ENCODE measurements at places on chromosomes 4 and X.

DNA sequence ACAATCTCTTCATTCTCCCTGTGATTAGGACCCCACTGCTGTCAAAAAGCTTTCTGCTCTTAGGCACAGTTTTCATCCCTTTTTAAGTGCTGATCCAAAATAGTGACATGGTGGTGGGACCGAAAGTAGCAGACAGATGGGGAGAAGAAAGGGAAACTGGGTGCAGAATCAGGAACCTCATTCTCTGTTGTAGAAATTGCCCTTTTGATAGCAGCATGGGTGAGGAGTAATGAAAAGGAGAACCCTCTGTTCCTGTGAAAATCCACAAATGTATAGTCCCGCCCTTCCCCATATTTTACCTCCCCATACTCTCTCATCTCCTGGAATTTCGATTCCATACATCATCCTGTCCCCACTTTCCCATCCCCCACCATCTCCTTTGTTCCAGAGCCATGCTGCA is 126.5 kb downstream of the STIM2 start:
- no peak for DNase-seq

GRCh38 chr4:120629546-120630108 is 292.9 kb downstream of the PRDM5 start:
- DNase-seq, result no peak

DNA sequence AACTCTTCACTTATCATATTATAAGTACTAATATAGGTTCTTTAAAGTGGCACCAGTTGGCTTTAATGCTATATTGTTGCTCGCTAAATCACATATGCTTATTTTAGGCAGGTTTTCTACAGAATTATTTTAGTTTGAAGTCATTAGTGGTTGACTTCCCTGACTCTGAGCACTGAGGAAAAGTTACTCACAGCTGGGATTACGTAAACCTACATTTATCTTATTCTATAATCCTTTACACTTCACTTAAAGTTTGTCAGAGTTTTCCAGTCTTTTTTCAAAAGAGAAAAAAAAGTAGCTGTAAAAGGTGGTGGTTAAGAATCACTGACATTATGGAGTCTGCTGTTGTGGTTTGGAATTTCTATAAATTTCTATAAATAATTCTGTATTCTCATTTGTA is 5.8 kb downstream of the UGT2B4 start:
- no peak for DNase-seq

DNA sequence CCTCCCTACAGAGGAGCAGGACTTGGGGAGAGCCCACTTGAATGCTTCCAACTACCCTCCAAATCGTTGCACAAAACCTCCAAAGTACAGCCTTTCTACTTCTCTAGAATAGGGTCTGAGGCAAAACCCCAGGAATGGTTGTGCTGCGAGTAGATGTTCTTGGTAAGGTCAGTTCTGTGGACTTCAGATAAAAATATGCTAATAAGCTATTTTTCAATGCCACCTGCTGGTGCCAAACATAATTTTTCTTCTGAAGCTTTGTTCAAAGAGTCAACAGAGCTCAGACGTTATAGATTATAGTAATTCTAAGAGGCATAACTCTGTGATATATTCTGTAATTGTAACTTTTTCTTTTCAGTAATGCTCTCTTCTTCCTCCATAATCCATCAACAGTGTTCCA is 425.7 kb downstream of the GPAT3 start:
- DNase-seq, result no peak

- peak; percentile 13 for DNase-seq
Measured at GRCh38 chrX:113522814-113523213, 682.2 kb upstream of the AMOT start.

- no peak for DNase-seq
Measured at GRCh38 chr4:40718586-40718985, 31.2 kb upstream of the NSUN7 start.

DNA sequence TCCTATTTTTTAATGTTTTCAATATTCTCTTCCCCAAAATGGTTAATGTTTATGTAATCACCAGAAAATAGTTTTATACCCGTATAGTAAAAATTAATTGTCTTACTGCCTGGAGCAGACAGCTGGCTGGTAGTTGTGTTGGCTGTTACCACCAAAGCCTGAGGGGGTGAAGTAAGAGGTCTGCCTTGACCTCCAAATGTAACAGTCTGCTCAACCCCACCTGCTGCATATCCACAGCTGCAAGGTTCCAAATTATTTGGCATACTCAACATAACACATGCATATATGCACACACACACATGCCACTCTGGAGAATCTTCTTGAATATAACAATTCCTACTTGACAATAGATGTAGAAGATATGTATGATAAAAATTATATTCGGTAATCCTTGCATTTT is 624.3 kb downstream of the ADGRL3 start:
- DNase-seq, result no peak

DNA sequence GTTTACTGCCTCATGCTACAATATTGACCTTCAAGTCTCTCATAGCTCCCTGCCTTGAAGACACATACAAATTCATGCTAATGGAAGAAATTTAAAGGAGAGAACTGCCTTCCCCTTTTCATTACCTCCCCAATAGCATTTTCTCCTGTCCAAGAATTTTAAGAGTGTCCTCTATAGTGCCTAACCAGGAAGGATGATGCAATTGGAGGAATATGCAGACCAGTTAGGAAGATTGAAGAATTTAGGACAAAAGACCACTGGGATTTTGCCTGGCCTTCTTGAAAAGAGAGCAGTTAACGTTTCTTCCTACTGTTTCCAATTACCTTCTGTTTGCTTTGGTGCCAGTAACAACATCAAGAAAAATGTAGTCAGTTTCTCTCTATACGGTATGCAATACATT is 443.9 kb downstream of the INPP4B start:
- DNase-seq, result no peak

DNA sequence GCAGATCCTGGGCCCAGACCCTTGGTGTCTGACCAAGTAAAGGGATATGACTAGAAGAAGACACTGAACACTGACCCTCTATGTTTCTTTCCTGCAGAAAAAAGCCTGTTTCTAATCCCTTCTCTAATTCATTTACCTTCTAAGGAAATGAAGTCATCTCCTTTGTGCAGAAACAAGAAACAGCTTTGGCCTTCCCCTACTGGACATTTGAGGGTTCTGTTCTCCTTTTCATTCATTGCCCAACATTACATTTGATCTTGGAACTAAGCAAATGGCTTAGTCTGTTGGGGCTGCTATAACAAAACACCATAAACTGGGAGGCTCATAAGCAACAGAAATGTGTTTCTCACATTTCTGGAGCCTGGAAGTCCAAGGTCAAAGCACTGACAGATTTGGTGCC is 20.0 kb downstream of the HCCS start:
- no peak for DNase-seq

- no peak for DNase-seq
Measured at GRCh38 chrX:31747411-31747810, 675.6 kb upstream of the FTHL17 start.

DNA sequence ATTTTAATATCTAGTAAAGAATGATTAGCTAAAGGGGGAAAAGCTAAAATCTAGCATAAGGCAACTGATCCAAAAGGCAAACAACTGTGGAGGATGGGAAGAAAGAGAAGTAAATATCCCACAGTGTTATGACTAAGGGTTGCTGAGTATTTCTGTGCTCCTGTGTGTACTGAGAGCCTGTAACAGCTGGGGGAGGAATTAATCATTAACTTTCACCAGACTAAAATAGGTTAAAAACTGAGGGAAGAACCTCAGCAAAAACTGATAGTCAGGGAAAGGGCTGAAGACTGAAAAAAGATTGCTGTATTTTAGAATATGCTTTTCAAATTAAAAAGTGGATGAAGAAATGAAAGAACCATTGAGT is 365.9 kb downstream of the CXXC4 start:
- DNase-seq, result no peak

DNA sequence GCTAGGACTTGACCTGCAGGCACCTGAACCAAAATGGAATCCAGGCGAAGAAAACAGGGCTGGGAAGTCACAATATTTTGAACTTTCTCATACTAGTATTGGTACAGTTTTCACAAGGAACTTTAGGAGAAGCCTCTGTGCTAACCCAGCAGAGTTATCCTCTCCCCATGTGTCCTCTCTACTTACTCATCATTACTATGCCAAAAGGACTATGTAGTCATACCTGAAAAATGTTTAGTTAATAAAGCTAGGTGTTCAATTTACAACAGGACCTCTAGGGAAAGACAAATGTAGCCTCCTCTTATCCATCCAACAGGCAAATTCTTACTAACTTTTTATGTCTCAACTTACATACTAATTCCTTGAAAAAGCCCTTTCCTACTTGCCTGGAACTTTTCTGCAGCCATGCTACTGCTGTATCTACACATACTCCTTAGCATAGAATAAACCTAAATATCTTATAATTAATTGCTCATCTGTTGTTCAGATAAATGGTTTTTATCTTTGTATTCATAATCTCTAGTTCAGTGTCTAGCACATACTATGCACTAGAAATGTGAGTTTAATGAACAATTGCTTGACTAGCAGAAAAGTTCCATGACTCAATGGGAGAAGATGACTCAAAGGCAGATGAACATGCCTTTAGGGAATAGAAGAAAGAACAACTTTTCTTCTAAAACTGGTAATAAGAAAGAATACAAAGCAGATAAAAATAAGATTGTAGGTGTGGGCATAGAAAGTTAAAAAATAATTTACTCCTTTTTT is 215.5 kb upstream of the VEGFC start:
- DNase-seq, result no peak

DNA sequence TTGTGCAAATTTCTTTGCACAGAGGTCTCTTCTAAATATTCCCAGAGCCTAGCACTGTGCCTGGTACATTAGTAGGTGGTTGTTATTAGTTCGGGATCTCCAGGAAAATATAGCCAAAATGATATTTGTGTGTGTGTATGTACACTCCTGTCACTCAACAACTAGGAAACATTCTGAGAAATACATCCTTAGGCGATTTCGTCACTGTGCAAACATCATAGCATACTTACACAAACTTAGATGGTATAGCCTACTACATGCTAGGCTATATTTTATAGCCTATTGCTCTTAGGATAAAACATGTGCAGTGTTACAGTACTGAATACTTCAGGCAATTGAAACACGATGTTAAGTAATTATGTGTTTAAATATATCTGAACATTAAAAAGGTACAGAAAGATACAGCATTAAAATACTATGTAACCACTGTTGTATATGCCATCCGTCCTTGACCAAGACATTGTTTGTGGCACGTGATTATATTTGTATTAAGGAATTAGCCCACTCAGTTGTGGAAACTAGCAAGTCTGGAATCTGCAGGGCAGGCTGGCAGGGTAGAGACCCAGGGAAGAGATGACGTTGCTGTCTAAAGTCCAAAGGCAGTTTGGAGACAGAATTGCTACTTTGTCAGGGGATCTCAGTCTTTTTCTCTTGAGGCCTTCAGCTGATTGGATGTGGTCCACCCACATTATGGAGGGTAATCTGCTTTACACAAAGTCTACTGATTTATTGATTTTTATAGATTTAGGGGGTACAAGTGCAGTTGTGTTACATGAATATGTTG is 106.9 kb downstream of the COL4A6 start:
- no peak for DNase-seq

DNA sequence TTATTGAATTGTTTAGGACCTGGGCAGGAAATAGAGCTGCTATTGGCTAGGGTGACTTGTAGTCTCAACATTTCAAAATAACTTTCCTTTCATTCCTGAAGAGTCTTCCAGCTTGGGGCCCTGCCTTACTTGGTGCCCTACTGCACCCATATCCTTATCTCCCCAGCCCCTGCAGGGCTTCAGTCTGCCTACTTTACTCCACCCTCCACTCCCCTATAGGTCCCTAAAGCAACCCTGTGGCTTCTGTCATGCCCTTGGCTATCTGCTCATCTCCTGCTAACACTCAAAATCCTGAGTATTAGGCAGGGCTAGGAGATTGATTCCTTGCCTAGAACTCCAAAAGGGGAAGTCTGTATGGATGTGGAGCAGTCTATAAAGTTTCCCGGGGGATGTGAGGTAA is 57.6 kb upstream of the PRKG2 start:
- DNase-seq, result no peak

DNA sequence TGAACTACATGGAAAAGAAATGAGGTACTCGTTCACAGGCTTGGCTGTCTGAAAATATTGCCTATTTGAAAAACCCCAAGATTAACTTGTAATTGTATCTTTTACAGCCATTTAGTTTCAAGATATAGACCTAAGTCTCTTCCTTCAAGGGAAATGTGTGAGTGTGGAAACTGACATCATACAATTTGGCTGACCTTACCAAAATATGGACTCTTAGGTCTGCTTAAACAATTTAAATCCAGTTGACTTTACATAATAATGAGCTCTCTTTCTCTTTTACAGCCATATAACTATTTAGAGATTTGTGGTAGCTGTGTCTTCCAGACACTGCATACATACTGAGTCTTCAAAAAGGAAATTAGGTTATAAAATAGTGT is 186.9 kb downstream of the NR3C2 start:
- DNase-seq, result no peak

DNA sequence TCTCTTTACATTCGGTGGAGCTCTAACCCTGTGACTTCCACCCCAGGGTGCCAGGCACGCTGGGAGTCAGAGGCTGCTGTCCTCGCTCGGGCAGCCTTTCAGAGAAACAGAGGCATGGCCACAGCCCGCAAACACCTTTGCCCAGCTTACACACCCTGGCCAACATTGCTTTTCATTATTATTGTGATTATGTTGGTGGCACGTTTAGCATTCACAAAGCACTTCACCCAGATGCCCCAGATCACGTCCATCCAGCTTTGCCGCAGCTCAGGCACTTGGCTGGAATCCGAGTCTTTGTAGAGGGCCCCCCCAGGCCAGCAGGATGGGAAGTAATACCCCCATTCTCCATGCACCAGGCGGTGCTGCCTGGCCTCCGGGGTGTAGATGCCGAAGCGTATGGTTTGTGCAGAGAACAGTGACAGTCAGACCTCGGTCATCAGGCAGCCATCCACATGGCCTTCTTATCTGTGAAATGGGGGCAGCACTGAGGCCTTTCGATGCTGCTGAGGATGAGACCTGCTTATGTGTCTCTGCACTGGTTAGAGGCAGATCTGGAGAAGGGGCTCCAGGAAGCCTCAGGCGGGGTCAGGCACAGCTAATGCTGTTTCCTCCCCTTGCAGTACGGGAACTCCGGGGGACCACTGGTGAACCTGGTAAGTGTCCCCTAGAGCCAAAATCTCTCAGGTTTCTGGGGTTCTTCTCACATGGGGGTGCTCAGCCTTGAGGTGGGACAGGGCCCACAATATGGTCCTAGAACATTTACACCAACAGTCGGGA is 22.3 kb downstream of the HTRA3 start:
- DNase-seq, result no peak

GRCh38 chr4:38980903-38981676 is 51.1 kb downstream of the TMEM156 start:
- no peak for DNase-seq

DNA sequence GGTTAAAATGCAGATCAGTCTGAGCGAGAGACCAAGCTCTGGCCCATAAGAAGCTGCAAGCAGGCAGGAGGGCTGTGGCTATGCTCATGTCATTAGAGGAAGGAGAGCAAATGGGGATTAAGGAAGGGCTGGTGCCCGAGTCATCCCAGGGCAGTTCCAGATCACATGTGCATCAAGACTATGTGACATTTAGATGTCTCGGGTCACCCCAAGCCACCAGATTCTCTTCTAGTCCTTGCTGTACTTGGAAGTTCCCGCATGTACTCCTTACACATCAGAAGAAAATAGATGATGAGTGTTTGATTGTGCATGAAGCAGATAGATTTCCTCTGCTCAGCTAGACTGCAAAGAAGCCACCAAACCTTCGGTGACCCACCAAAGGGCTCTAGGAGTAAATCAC is 42.1 kb upstream of the KLHL34 start:
- no peak for DNase-seq

Measured in GM12864 (cell line).